ENCODE measurements at places on chromosomes 4 and X. TPM values are rescaled to one million over a fixed set of nuclear protein-coding genes. Genes with fewer than 3 reads are reported as not detected.

STATH gene
- not detected for total RNA-seq

PROM1 gene
- total RNA-seq, result 12.2 TPM

XPNPEP2 gene
- total RNA-seq, result 1.7 TPM

PCDH7 gene
- total RNA-seq, result 6.1 TPM

LPAR4 gene
- 2.7 TPM for total RNA-seq

KLKB1 gene
- 0.46 TPM for total RNA-seq

PAK3 gene
- 4.0 TPM for total RNA-seq

TIGD4 gene
- total RNA-seq, result 1.3 TPM

SEC24B gene
- 49.6 TPM for total RNA-seq

GPR78 gene
- not detected for total RNA-seq

SNX12 gene
- total RNA-seq, result 95.0 TPM

DNA sequence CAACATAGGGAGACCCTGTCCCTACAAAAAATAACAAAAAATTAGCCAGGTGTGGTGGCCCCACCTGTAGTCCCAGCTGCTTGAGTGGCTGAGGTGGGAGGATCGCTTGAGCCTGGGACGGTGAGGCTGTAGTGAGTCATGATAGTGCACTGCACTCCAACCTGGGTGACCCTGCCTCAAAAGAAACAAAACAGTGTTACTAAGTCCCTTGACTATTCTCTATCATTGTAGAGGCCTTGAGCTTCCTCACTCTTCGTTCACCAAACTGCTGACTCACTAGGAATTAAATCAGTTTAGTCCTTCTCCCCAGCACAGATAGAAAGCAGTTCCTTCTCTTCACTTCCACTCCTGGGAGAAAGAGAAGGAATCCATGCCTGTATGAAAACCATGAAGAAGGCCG lies 14.5 kb downstream of the CDS1 start:
- DNase-seq, result no peak

GRCh38 chrX:22147214-22147613 lies 115.1 kb downstream of the PHEX start:
- DNase-seq, result no peak

GRCh38 chrX:17529151-17529745 lies 154.2 kb downstream of the NHS start:
- DNase-seq, result no peak

GRCh38 chrX:30196322-30196721 lies 19.0 kb upstream of the MAGEB2 start:
- no peak for DNase-seq

DNA sequence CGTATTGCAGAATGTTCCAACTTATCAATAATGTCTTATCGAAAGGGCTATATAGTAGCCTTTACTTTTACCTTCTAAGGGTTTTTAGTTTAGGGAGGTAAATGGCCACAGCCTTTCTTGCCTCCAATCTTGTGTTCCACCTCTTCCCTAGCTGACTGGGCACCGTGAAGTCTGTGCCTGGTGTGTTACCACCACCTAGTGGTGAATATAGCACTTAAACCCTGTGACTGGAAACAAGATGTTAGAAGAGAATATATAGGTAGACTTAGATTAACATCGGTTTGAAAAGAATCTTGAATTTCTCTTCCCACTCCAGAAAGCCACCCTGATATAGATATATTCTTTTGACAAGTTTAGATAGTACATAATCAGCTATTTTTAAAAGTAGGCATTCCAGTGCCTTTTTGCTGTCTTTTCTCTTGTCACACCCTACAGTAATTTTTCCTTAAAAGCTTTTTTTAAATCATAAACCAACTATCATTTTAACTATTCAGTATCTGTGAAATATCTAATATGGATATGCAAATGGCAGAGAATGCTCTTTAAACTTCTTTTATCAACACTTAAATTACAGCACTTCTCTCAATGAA lies 27.8 kb upstream of the ADH7 start:
- DNase-seq, result peak; percentile 58

DNA sequence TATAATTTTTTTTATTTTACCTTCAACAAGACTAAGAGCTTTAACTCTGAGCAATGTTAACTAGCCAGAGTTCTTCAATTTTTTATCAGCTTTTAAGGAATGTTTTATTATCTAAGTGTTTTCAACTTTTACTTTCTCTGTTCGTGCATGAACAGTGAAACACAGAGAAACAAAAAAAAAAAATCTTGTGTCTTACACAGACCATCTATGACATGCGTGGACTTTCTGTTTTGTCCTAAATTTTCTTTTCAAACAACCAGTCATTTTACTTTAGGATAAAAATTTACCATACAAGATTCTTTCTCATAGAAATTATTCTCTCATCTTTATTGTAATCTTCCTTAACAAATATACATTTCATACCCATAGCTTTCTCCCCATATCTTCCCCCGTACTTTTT lies 731.9 kb upstream of the PCDH10 start:
- DNase-seq, result no peak

GRCh38 chr4:120691536-120691935 lies 231.0 kb downstream of the PRDM5 start:
- DNase-seq, result no peak

- DNase-seq, result no peak
Observed at GRCh38 chrX:136034668-136035067, 49.4 kb downstream of the SLC9A6 start.

DNA sequence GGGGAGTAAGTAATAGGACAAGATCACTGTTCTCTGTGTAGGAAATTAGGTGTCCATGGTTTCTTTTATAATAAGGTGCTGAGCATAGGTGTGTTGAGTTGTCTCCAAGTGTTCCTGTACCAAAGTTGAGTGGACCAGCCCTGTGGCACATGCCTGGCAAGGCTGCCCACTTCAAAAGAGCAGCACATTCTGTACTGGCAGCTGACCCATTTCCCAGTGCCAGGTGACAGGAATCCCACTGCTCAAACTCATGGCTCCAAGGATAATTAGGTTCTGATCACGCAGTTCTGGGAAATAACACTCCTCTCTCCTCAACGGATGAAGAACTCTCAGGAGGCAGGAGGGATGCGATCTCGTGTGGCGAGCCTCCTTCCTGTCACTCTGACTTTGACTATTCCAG lies 12.8 kb upstream of the LGI2 start:
- no peak for DNase-seq

DNA sequence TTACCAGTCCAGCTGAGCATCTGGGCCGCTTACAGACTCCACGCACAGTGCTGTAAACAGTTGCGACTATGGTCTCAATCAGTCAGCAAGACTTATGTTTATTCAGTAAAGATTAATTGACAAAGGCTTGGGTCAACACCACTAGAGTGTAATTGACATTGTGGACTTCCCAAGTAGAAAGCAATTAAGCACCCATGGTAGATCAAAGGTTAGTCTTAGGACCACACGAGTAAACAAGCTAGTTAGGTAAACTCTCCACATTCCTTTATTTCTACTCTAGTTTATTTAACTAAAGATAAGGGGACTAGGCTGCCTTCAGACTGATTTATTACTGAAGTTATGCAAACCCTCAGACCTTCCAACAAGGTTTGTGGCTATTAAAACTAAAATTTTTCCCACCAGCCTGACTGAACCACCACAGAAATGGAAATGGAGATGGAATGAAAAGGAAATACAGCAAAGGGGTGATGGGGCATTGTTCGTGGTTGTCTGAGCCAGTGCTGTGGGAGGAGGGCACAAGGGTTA lies 44.2 kb downstream of the MTHFD2L start:
- DNase-seq, result no peak

DNA sequence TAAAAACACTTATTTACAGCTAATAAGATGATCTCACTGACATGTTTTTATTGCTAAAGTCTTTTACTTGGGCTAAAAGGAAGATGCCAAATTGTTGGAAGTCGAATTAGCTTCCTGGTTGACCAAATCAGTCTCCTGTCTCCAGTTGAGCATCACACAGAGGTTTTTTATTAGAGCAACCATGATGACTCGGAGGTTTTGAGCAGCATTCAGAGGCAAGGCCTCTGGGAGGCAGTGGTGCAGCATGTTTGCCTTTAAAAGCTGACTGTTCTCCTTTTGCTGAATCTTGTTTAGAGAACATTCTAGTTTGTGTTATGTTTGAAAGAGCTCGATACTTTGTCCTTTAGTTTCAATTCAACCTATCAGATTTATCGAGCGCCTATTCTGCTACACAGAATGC lies 2.1 kb downstream of the UCHL1 start:
- peak; percentile 45 for DNase-seq

GRCh38 chr4:140807491-140808252 lies 51.5 kb upstream of the TBC1D9 start:
- no peak for DNase-seq

DNA sequence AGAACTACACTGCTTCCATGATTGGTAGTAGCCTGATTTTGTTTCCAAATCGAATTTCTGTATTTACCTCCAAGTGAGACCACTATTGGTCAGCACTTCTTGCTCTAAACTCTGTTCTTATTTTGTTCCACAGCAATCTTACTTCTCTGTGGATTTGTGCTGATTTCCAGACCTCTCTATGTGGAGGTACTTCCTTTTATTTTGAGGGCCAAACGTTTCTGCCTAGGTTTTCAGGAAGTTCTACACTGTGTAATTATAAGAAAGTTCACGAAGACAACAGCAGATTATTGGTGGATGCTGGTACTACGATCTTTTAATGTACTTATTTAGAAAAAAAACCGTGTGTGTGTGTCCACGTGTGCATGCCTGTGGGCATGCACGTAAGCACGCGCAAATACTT lies 46.7 kb downstream of the DTHD1 start:
- DNase-seq, result no peak

DNA sequence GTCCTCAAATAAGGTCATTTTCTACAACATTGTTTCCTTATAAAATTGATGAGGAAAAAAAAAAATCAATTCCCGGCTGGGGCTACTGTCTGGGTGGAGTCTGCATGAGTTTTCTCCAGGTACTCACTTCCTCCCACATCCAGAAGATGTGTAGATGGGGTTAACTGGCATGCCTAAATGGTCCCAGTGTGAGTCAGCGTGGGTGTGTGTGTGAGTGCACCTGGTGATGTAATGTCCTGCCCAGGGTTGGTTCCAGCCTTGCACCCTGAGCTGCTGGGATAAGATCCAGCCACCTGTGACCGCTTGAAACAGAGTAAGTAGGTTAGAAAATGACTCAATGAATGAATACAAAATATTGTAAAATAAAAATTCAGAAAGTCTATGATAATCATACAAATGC lies 11.1 kb downstream of the USP26 start:
- no peak for DNase-seq

- DNase-seq, result peak; percentile 44
Observed at GRCh38 chr4:78951862-78952472, 12.7 kb upstream of the PAQR3 start.

DNA sequence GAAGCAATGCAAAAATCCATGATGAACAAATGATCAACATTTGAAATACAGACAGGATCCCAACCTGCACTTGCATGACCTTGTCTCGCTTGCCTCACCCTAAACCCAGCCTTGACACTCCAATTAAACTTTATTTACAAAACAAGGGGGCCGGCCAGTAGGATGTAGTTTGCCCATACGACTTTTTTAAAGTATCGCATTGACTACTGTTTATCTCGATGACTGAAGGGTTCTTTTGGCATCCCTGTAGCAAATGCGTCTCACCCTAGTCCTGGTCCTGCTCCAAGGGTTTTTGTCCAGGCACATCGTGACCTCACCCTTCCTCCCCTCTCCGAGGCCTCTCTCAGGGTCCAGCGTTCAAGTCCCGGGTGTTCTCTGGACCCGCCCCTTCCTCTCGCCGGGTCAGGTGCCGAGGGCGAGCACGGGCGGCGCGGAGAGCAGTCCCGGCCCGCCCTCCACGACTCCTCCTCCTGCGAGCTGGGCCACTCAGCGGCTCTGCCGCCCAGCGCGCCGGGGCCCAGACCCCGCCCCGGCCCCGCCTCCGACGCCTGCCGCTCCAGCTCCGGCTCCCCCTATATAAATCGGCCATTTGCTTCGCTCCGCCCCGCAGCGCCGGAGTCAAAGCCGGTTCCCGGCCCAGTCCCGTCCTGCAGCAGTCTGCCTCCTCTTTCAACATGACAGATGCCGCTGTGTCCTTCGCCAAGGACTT lies at the start of gene SLC25A5:
Gene SLC25A5 (plus strand): TSS at position 603 of the 709 bp plus-strand sequence. CDS start 72 bp downstream, at position 675.
- DNase-seq, result peak; percentile 75

DNA sequence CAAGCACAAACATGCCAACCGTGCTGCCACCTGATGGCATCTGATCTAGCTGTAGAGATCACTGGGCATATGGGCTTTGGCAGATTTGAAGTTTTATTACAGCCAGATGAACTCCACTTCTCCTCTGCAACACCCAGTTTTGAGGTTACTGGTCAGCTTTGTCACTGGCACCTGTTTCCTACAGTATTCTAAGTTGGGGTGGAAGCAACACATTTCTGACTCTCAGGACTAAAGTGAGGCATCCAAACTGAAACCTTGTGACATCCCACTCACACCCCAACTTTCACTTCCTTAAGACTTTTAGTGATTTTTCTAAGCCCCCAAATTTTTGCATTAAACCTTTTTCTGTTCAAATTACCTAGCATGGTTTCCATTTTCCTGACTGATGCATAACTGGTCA lies 115.1 kb upstream of the PCDH18 start:
- no peak for DNase-seq

- DNase-seq, result no peak
Observed at GRCh38 chr4:156933633-156934258, 37.9 kb downstream of the PDGFC start.

- DNase-seq, result no peak
Observed at GRCh38 chr4:4439782-4440181, 52.9 kb downstream of the NSG1 start.

DNA sequence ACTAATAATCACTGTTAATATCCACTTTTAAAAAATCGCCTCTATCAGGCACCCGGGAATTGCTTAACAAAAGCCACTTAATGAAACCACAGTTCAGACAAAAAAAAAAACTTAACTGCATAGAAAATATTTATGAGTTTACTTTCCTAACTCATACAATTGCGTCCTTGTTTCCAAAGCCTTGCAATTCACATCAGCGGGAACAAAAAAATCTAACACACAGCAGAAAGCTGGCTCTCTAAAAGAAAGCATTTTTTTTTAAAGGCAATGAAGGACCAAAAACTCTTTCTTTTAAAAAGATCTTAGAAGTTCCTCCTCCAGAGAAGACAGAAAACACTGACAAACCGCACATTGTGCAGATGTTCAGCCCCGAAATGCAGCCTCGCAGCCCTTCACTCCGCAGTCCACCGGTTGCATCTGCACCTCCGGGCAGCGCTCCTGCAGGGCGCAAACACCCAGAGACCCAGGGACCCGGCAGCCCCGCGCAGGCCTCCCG lies 812 bp downstream of the FAT1 start:
- no peak for DNase-seq

DNA sequence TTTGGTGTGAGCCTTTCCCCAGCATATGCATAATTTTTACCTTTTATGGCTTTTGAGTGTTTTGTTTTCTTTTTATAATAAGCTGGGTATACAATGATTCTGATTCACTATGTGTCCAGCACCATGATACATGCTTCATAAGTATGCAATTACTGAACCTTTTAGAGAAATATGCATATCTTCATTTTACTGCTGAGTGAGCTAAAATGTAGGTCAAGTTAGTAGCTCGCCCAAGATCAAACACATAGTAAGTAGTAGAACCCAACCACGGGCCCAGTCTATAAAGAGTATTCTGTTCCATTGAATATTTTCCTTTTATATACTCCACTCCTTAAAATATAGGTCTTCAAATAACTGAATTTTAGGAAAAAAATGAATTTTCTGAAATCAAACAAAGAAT lies 362.4 kb upstream of the HTR2C start:
- no peak for DNase-seq

GRCh38 chr4:181146051-181146450 lies 1097.2 kb upstream of the TENM3 start:
- DNase-seq, result no peak
